NCI-H2029 (cell line): ENCODE measurements at places on chromosomes 4 and X.

GRCh38 chr4:104138116-104138515, 356.6 kb downstream of the CXXC4 start:
- no peak for DNase-seq

DNA sequence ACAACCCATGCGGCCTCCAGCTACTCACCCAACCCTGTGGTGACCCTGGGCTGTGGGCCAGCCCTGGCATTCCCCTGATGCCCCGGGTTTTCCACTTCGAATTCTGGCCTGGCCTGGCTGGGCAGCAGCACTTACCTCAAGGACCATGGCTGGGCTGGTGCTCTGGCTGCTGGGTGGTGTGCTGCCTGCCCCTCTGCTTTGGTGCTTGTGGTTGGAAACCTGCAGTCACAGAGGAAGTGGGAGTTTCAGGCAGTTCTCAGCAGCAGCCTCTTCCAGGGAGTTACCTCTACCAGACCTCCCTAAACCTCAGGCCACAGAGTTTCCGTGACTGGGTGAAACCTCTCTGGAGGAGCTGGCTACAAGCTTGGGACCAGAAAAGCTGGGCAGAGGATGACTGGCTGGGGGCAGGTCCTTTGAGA, at the start of gene CXCR3:
CXCR3 (minus strand) TSS at position 209 of the 419 bp plus-strand sequence; CDS start at position 147, 62 bp downstream.
- no peak for DNase-seq

- DNase-seq: no peak
Observed at GRCh38 chr4:824461-825062, 1.4 kb downstream of the CPLX1 start.

- DNase-seq: no peak
Observed at GRCh38 chrX:115177932-115178331, 11.3 kb upstream of the RBMXL3 start.

- no peak for DNase-seq
Observed at GRCh38 chr4:15894921-15895916, 43.3 kb downstream of the FGFBP1 start.

DNA sequence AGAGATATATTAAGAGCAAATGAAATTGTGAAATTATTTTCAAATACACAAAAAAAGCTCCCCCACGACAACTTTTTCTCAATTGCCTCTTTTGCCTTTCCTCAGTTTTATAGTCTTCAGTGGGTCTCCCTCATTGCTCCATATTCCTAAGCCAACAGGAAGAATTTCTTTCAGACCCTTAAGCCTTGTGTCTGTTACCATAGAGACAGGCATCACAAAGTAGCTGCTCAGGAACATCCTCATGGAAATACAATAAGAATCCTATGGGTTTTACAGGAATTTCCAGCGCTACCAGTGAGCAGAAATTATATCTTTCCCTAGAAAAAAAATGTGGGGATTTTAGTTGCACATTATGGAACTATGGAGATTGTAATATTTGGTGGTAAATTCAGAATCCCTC, 121.9 kb upstream of the DMD start:
- DNase-seq: no peak

DNA sequence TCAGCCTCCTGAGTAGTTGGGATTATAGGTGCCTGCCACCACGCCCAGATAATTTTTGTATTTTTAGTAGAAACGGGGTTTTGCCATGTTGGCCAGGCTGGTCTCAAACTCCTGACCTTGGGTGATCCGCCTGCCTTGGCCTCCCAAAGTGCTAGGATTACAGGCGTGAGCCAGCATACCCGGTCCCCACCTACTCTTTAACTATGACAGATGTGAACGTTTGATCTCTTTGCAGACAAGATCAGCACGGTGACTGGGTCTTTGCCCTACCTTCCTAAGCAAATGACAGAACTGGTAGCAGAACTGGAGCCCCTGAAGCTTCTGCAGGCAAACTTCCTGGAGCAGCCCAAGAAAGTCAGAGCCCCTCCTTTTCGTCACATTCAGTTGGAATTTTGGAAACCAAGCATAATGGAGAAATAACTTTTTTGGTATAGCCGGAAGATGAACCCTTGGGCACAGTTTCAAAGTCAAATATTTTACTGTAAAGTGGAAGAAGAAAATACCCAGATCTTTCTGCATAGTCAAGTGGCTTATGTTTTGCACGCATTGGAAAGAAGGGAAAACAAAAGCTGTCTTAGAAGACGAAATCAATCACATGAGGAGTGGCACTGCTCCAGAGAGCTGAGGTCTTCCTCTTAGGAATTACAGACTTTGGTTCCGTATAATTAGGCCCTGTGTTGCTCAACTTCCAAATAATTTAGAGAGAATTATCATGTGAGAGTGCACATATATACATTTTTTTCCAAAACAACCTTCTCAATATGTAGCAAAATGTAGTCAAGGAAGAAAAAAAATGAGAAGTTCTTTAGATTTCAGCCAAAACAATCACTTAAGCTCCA, 90.6 kb downstream of the SORBS2 start:
- DNase-seq: no peak
